B cell (primary cell): ENCODE measurements at places on chromosomes 13 and 19. TPM values are rescaled to one million over a fixed set of nuclear protein-coding genes. Genes with fewer than 3 reads are reported as not detected.

The PSG2 gene
- not detected in 2 replicates for total RNA-seq

The GRK1 gene
- 0.15 TPM in 1 of 2 replicates, not detected in the other for total RNA-seq

DNA sequence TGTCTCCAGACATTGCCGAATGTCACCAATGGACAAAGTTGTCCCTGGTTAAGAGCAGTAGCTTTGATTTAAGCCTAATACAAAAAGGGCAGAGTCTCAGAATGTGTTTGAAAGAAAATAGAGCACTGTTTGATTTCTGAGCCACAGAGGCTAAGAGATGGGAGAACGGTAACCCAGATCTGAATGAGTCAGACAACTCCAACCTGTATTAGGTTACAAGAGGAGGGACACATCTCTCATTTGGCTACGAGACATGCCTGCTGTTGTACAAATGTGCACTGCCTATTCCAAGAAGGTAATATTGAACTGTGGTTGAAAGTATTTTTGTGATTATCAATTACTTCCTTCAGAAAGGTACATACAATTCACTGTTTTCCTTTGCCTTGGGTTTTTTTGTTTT lies 4.9 kb upstream of the HSPH1 start:
- no peaks in the 10 kb centered on the region for H3K27me3 ChIP-seq
- DNase-seq, result no peak
- H3K36me3 ChIP-seq, result no peaks in the 10 kb centered on the region

- H3K4me1 ChIP-seq, result no peaks in the 10 kb centered on the region
- no peaks in the 10 kb centered on the region for H3K27me3 ChIP-seq
- H3K4me3 ChIP-seq, result no peak overlapping the region
- no peak overlapping the region for H3K27ac ChIP-seq
- H3K36me3 ChIP-seq, result no peaks in the 10 kb centered on the region
Measured at GRCh38 chr13:101697745-101698144, 245.3 kb downstream of the ITGBL1 start.

GRCh38 chr19:45079911-45080370 lies 881 bp downstream of the GEMIN7 start:
- H3K36me3 ChIP-seq, result no peaks in the 10 kb centered on the region
- no peaks in the 10 kb centered on the region for H3K27me3 ChIP-seq
- DNase-seq, result no peak

The CCDC70 gene
- total RNA-seq, result not detected in 2 replicates

- H3K27ac ChIP-seq, result no peak overlapping the region
- H3K4me1 ChIP-seq, result no peaks in the 10 kb centered on the region
- no peak for DNase-seq
- H3K4me3 ChIP-seq, result no peak overlapping the region
Measured at GRCh38 chr19:33201886-33202545, 7.9 kb downstream of the LRP3 start.

DNA sequence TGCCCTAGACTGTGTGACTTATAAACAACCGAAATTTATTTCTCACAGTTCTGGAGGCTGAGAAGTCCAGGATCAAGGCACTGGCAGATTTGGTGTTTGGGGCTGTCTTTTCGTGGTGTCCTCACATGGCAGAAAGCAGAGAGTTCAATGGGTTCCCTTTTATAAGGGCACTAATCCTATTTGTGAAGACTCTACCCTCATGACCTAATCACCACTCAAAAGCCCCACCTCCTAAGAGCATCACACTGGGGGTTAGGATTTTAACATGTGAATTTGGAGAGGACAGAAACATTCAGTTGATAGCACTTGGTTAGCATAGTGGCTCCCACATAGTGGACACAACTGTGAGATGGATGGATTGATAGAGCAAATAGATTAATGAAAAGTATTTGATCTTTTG lies 21.5 kb upstream of the GPR18 start:
- peaks cover 20% of the 10 kb centered on the region for H3K36me3 ChIP-seq
- peaks cover 88% of the 10 kb centered on the region for H3K4me1 ChIP-seq
- no peaks in the 10 kb centered on the region for H3K27me3 ChIP-seq
- no peak overlapping the region for H3K27ac ChIP-seq

- H3K27ac ChIP-seq, result no peak overlapping the region
- H3K4me3 ChIP-seq, result no peak overlapping the region
Measured at GRCh38 chr13:82749551-82749950, 1132.7 kb downstream of the SLITRK1 start.

DNA sequence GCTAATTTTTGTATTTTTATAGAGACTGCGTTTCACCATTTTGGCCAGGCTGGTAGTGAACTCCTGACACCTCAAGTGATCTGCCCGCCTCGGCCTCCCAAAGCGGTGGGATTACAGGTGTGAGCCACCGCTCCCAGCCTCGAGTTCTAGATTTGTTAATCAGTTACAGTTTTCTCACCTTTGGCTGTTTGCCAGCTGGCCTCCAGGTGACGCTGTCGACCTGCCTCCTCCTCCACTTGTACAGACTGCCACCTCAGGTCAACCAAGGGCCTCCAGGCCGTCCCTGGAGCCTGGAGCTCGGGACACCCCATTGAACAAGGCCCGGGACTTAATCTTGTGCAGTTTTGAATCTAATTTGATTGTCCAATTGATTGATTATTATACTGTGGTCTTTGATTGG lies 45.5 kb downstream of the IER2 start:
- DNase-seq, result peak; percentile 77
- H3K4me1 ChIP-seq, result peaks cover 35% of the 10 kb centered on the region
- H3K27ac ChIP-seq, result no peak overlapping the region

- H3K27ac ChIP-seq, result no peak overlapping the region
- DNase-seq, result no peak
- peaks cover 12% of the 10 kb centered on the region for H3K4me1 ChIP-seq
- no peaks in the 10 kb centered on the region for H3K27me3 ChIP-seq
- H3K4me3 ChIP-seq, result no peak overlapping the region
Measured at GRCh38 chr13:44148159-44148914, 225.3 kb upstream of the SERP2 start.

The PCP2 gene
- total RNA-seq, result 7.6 and 9.3 TPM in 2 replicates

DNA sequence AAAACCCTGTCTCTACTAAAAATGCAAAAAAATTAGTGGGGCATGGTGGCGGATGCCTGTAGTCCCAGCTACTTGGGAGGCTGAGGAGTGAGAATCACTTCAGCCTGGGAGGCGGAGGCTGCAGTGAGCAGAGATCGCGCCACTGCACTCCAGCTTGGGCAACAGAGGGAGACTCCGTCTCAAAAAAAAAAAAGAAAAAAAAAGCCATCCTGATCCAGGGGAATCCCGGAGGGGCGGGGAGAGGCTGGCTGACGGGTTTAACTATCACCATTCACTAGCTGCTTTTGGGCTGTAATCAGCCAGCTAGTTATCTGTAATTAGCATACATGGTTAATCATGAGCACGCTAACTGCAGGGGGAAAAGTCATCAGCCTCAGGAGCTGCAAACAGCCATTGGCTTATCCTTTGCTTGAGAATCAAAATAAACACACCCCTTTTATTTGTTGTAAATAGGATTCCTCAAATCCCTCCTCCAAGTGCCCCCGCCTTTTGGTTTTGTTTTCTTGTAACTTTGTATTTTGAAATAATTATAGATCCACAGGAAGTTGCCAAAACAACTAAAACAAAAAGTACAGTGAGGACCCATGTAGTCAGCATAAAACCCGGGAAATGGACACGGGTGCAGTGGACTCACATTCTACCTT lies 9.6 kb downstream of the FSD1 start:
- no peaks in the 10 kb centered on the region for H3K36me3 ChIP-seq
- no peak overlapping the region for H3K27ac ChIP-seq
- no peak overlapping the region for H3K4me3 ChIP-seq
- H3K4me1 ChIP-seq, result no peaks in the 10 kb centered on the region
- DNase-seq, result no peak
- no peaks in the 10 kb centered on the region for H3K27me3 ChIP-seq

DNA sequence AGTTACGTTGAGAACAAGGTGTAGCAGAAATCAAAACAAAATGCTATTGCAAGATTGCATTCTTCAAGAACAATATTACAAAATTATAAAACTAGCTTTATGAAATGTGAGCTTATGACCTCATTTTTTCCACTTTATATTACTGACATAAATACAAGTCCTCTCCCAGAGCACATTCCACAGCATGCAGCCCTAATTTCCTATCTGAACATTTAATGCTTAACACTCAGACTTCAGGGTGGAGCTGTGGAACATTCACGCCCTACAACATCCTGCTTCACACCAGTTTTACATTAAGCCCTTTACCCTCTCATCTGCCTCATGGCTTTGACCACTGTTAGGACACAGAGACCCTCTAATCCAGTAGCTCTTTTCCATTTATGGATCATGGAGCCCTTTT lies 65.5 kb downstream of the EPSTI1 start:
- no peak for DNase-seq
- H3K36me3 ChIP-seq, result peaks cover 2% of the 10 kb centered on the region
- H3K27me3 ChIP-seq, result no peaks in the 10 kb centered on the region

GRCh38 chr19:38674388-38675171 lies 27.1 kb downstream of the ACTN4 start:
- peaks cover 69% of the 10 kb centered on the region for H3K4me1 ChIP-seq
- peaks cover 3% of the 10 kb centered on the region for H3K36me3 ChIP-seq
- peak overlapping the region; percentile 1 for H3K27ac ChIP-seq
- no peak for DNase-seq
- H3K27me3 ChIP-seq, result no peaks in the 10 kb centered on the region

DNA sequence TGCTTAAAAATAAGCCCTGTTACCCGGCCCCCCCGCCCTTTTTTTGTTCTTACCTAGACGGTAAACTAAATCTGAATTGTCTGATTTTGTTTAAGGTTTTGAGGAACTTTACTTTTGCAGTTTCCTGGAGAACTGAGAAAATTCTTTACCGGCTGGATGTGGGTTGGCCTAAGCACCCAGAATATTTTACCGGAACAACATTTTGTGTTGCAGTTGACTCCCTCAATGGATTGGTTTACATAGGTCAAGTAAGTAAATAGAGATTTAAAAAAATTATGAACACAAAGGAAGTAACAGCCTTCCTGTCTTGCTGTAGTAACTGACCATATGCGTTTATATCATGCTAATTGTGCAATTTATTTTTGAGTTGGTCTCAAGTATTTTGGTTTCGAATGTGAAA lies 785 bp downstream of the NHLRC3 start:
- no peak for DNase-seq
- H3K4me1 ChIP-seq, result peaks cover 30% of the 10 kb centered on the region

GRCh38 chr13:20654156-20654555 lies 49.3 kb upstream of the IL17D start:
- H3K27me3 ChIP-seq, result no peaks in the 10 kb centered on the region
- no peak for DNase-seq
- no peaks in the 10 kb centered on the region for H3K4me1 ChIP-seq
- no peak overlapping the region for H3K27ac ChIP-seq
- no peaks in the 10 kb centered on the region for H3K36me3 ChIP-seq

The GNG7 gene
- 153 and 160 TPM in 2 replicates for total RNA-seq

DNA sequence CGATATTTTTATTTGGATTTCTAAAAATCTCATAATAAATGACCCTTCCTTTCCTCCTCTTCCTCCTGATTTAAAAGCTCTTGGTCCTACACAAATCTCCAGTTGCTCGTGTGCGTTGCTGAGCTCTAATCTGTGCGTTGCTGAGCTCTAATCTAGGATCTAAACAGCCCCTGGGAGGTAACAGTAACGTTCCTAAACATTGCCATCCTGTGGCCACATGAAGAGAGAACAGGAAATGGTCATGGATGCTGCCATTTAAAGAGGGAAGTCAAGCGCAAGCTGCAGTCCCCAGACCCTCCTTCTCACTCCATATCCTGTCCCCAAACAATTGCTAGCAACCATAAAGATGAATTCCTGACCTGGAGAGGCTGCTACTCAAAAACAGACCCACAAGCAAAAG lies 170.8 kb downstream of the NUFIP1 start:
- no peaks in the 10 kb centered on the region for H3K27me3 ChIP-seq
- DNase-seq, result no peak
- H3K36me3 ChIP-seq, result no peaks in the 10 kb centered on the region
- no peaks in the 10 kb centered on the region for H3K4me1 ChIP-seq
- no peak overlapping the region for H3K4me3 ChIP-seq

GRCh38 chr13:102703726-102704035 lies 8.8 kb upstream of the METTL21C start:
- no peak for DNase-seq
- H3K4me1 ChIP-seq, result no peaks in the 10 kb centered on the region
- peaks cover 2% of the 10 kb centered on the region for H3K27me3 ChIP-seq
- no peak overlapping the region for H3K27ac ChIP-seq
- no peaks in the 10 kb centered on the region for H3K36me3 ChIP-seq
- H3K4me3 ChIP-seq, result no peak overlapping the region

DNA sequence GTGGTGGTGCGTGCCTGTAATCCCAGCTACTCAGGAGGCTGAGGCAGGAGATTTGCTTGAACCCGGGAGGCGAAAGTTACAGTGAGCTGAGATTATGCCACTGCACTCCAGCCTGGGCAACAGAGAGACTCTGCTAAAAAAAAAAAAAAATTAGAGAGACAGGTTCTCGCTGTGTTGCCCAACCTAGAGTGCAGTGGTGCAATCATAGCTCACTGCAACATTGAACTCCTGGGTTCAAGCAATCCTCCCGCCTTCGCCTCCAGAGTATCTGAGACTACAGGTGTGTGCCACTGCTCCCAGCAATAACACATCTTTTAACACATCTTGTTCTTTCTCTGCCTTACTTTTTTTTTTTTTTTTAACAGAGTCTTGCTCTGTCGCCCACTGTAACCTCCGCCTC lies 32.7 kb downstream of the CLEC17A start:
- no peak for DNase-seq
- H3K4me1 ChIP-seq, result peaks cover 47% of the 10 kb centered on the region
- H3K4me3 ChIP-seq, result no peak overlapping the region
- peak overlapping the region; percentile 92 for H3K27ac ChIP-seq

The LSR gene
- 45.3 and 46.5 TPM in 2 replicates for total RNA-seq

- H3K36me3 ChIP-seq, result peaks cover 71% of the 10 kb centered on the region
- H3K4me1 ChIP-seq, result peaks cover 12% of the 10 kb centered on the region
- DNase-seq, result peak; percentile 74
Measured at GRCh38 chr19:17766543-17767131, 15.4 kb downstream of the FCHO1 start.

The PSG7 gene
- total RNA-seq, result not detected in 2 replicates

The SHANK1 gene
- total RNA-seq, result not detected in 2 replicates

The RAP2A gene
- total RNA-seq, result 24.1 and 25.4 TPM in 2 replicates

DNA sequence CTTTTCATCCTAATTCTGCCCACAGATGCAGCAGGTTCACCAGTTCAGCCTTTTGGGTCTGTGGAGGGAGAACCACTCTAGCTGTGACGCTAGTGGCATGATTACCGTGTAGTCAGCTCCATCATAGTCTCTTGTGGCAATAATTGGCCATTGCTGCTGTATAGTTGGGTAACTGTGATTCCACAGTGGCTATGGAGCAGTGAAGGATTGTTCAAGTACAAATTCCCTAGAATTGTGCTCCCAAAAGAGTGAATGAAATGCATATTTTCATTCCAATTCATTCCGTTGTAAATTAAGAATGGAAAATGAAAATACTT lies 856 bp downstream of the TEX26 start:
- H3K36me3 ChIP-seq, result no peaks in the 10 kb centered on the region
- H3K4me1 ChIP-seq, result no peaks in the 10 kb centered on the region
- peaks cover 9% of the 10 kb centered on the region for H3K27me3 ChIP-seq
- H3K4me3 ChIP-seq, result no peak overlapping the region

The COX6B1 gene
- 214 and 215 TPM in 2 replicates for total RNA-seq

The ANKRD24 gene
- total RNA-seq, result 0.37 and 1.4 TPM in 2 replicates
